ENCODE measurements at places on chromosomes 16 and 17. TPM values are rescaled to one million over a fixed set of nuclear protein-coding genes. Genes with fewer than 3 reads are reported as not detected.

Gene ATXN1L
- 10.0 TPM for total RNA-seq

Gene ENPP7
- 2.9 TPM for total RNA-seq

Gene UTS2R
- total RNA-seq: not detected

Gene TNFRSF17
- 0.55 TPM for total RNA-seq

Gene EVI2A
- total RNA-seq: 0.63 TPM

Gene UNKL
- 14.1 TPM for total RNA-seq

Gene PRSS53
- total RNA-seq: 4.4 TPM

Gene SPPL2C
- not detected for total RNA-seq

Gene TLCD2
- 4.2 TPM for total RNA-seq

Gene NLRC5
- total RNA-seq: 6.4 TPM

Gene MTMR4
- 101 TPM for total RNA-seq

Gene ANKFN1
- total RNA-seq: not detected

Gene C17orf75
- total RNA-seq: 9.2 TPM

Gene GNAO1
- total RNA-seq: 24.4 TPM

Gene NPTX1
- total RNA-seq: 0.25 TPM

Gene ATP6V0C
- 87.0 TPM for total RNA-seq

Gene EME2
- total RNA-seq: 6.8 TPM

Gene POLR3K
- 5.1 TPM for total RNA-seq

Gene CACNA1G
- 0.10 TPM for total RNA-seq

Gene TMEM235
- not detected for total RNA-seq

Gene KNOP1
- 4.9 TPM for total RNA-seq

Gene ST6GALNAC2
- total RNA-seq: 4.0 TPM

Gene ZNF174
- total RNA-seq: 4.2 TPM

Gene TM4SF5
- total RNA-seq: 79.0 TPM

Gene CLEC18B
- 1.1 TPM for total RNA-seq

Gene UQCRC2
- total RNA-seq: 203 TPM

Gene OSGIN1
- 89.4 TPM for total RNA-seq

Gene NPIPB8
- 3.2 TPM for total RNA-seq
